ACHN (cell line): ENCODE measurements at places on chromosomes 6 and 20.

DNA sequence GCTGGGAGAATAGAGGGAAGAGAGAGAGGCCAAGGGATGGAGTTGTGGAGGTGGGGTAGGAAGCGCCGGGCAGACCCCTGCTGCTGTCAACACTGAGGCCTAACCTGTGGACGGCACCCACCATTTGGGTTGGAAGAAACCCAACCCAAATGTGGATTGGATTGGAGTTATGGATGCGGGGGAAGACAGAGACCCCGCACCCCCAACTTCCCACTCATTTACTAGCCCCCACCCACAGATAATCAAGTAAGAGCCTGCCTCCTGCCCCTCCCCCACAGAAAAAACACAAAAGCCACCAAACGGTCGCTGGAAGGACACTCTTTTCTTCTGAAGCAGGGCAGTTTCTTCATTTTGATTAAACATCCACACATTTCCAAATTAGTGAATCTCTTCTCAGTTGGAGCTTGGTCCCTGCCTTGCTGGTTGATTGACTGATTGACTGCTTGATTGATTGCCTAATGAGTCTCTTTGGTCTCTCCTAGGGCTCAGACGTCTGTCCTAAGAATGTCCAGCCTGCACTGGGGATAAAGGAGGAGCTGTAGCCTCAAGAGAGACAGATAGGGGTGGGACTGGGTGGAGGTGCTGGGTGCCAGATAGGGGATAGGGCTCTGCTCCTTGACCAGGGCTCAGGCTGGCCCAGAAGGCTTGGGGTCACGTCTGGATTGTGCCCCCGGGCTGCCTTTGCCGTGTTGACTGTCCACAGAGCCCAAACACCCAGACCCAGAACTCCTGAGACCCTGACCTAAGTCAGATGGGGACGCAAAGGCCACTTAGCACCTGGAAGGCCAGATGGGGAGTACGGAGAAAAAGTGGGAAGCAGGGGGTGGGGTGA, 74.9 kb upstream of the FOXP4 start:
- DNase-seq, result no peak

- DNase-seq, result no peak
Observed at GRCh38 chr6:104396077-104396476, 463.6 kb downstream of the HACE1 start.

DNA sequence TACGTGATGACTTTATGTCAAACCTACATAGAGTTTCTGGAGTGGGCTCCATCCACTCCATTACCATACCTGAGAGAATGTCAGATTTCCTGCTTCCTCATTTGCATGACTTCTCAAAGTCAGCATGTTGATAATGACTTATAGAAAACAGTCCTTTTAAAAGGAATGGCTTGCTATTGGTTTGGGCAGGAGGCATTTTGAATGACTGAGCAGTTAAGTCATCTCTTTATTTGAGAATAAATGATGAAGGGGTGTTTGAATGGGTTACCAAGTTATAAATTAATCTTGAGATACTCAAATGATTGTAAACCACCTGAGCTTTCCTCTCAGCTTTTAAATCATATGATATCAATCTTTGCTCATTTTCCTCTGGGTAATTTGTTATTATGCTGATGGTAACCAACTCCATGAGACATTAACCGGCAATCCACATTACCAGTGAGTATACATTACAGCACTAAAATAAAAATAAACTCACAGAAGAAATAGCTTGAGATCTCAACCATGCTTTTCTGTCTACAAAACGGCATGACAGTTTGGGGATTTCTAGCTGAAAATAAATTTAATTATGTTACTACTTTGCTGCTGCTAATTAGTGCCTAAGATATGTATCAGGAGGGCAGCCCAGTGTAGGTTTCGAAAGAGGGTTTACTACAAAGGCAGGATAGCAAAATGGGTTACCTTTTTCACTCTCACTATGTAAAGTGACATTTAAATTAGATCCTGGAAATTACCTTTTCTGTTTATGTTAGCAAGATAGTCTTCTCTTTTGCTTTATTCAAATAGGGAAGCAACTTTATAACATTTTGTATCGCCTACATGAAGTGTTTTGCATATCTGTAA, 78.8 kb downstream of the RPS12 start:
- DNase-seq, result no peak

GRCh38 chr6:148383658-148384368, 41.2 kb downstream of the SASH1 start:
- no peak for DNase-seq

DNA sequence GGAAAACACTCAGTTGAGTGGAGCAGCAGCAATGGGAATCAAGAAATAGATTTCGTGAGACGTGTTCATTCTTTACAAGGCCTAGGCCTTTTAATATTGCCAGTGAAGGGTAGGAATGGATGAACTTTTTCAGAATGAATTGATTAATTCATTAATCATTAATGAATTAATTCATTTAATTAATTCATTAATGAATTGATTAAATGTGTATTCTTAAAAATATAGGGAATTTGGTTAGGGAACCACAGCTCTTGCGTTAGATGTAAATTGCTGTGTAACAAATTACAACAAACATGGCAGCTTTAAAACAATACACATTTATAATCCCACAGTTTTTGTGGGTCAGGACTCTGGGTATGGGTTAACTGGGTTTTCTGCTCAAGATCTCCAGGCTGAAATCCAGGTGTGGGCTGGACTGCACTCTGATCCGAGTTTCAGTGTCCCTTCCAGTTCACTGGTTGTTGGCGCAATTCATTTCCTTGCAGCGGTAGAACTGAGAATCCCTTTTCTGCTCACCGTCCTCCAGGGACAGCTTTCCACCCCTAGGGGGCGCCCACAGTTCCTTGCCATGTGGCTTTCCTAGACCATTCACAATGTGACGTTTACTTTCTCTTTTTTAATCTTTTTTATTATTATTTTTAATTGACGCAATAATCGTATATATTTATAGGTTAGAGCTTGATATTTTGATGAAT, 32.8 kb upstream of the BCAS1 start:
- DNase-seq, result peak; percentile 72

DNA sequence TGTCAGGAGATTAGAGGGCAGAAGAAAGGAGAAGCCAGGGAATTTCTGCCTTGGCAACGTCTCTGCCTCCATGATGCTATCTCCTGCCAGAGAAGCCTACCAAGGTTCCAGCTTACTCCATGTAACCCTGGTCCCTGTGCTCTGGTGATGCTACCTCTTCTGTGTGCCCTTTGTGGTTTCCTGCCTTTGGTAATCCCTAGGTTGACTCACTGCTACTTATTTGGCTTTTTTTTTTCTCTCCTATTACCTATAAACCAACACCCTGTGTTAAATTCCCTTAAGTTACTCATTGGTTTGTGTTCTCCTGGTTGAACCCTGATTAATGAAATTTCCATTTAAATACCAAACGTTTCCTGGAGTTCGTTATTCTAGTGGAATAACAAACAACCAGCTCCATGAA, 527.8 kb upstream of the FLRT3 start:
- no peak for DNase-seq

- DNase-seq, result no peak
Observed at GRCh38 chr6:19035461-19036195, 648.5 kb downstream of the RNF144B start.

DNA sequence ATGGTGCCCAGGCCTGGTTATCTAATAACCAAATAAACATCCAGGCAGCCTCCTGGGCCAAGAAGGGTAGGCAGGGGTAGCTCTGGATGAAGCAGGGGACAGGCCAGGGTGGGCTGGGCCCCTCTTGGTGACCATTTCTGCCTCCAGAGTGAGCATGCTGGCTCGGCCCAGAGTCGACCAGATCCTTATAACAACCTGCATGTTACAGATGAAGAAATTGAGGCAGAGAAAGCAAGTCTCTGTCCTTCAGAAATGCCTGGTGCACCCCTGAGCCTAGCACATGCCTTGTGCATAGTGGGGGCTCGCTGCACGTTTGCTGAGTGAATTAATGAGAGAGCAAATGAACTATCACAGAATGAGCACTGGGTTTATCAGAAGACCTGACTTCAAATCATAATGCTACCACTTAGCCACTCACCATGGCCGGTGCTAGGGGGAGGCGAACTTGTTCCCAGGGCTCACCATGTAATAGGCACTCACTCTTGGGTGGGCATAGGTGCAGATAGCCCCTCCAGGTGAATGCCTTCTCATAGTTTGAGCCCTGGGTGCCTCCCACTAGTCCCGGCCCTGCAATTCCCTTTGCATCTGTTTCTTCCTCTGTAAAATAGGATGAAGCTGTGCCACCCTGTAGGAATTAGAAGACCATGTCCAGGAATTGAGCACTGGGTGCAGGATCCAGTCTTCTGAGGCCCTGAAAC, 3.8 kb upstream of the APCDD1L start:
- DNase-seq, result no peak

DNA sequence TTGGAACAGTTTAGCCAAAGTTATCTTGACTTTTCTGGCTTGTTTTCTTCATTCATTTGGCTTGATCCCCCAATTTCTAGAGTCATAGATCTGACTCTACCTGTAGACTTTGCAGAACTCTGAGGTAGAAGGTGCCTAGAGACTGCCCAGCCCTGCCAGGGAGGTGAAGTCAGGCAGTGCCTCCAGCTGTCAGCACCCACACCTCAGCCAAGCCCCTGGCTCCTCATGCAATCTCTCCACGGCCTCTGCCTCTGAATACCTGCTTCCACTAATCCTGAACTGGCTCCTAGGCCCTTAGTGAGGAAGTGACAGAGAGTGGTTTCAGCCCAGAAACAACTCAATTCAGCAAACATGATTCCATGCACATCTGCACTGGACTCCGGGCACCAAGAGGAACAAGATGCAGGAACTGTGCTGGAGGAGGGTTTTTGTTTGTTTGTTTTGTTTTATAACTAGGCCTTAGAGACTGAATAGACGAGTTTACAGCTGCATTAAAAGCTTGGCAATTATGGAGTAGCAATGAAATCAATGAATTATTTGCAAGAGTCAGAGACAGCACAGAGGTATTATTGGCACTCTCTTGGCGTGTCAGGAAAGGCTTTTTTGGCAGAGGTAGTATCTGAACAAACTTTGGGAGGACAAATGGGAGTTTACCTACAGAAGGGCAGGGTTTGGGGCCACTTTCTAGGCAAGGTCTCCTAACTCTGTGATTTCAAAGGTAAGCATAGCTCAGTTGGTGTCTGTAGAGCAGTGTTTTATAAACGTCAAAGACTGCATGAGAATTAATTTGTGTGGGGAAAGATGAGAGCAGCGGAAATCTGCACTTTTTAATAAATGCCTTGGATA, 25.2 kb downstream of the TGM3 start:
- no peak for DNase-seq

- peak; percentile 45 for DNase-seq
Observed at GRCh38 chr6:797479-798077, 104.6 kb upstream of the EXOC2 start.

DNA sequence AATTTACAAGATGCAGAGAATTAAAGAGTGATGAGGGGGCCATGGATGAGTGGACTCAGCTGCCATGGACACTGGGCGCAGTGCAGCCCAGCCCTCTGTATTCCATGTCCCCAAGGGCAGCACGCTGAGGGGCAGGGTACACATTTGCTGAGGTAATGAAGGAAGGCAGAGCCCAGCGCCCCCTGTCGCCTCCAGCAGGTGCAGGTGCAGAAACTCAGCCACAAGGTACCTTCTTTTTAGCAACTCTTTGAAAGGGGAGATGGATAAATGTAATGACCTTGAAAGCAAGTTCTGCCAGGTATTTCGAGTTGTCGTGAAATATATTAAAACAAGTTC, 7.1 kb downstream of the CD93 start:
- DNase-seq, result no peak

DNA sequence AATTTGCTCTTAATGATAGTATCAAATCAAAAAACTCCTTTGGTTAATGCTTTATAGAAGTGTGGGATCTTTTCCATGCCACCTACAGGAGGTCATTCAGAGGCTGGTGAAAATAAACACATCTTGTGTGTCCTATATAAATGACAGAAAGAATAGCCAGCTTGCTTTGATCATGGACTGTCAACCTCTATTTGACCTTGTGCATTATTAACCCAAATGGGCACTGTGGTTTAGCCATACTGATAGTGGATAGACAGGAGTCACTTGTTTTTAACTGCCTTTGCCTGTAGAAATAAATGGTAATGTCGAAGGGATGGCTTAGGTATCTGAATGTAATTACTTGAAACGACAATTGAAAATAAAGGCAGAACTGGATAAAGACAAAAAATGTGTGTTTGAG, 123.8 kb downstream of the CDKAL1 start:
- DNase-seq, result no peak

DNA sequence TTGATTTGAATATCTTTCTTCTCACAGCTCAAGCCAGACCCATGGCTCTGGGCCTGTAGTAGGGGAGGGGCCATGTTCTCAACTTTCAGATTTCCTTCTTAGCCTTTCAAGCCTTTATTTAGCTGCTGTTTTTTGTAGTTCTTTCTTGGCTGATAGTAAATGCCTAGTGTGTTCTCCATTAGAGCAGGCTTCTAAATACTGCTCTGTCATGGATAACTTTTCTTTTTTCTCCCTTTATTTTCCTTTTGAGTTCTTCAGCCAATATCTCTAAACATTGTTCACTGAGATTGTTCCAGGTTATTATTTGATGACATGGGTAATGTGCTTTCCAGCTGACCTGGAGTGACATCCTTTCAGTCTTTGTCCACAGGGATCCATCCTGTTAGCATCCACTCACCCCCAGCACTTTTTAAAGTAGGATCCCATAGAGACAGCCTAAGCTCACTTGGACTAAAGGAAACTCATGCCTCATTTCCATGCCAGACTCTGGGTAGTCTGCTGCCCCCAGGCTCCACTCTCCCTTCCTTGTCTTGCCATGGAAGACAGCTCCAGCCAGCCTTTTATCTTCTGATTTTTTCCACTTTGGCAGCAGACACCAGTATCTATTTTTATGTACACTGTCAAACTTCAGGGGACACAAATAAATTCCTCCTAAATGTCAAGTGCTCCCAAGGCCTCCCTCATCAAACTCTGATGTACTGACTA, 645.6 kb downstream of the RNF144B start:
- DNase-seq, result no peak

GRCh38 chr20:25280574-25281535, 33.0 kb downstream of the PYGB start:
- no peak for DNase-seq

DNA sequence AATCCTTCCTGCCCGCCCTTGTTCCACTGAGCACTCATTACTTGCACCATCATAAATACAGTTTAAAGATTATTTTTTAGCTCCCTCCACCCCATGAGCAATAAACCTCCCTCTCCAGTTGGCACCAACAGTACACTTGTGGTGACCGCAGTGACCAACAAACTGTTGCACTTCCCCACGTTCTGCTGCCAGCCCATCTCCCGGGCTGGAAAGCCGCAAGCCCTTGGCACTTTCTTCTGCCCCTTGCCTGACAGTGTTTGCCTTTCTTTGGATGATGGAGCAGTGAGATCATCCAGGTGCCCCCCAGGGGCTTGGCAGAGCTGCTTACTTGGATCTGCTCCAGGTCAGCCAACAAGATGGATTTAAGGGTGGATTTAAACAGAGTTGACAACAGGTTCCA, 21.6 kb downstream of the KCNB1 start:
- DNase-seq, result peak; percentile 91

- DNase-seq, result no peak
Observed at GRCh38 chr6:86154852-86155251, 512.2 kb upstream of the SYNCRIP start.

GRCh38 chr6:21842875-21843645, 249.5 kb downstream of the SOX4 start:
- DNase-seq, result no peak

DNA sequence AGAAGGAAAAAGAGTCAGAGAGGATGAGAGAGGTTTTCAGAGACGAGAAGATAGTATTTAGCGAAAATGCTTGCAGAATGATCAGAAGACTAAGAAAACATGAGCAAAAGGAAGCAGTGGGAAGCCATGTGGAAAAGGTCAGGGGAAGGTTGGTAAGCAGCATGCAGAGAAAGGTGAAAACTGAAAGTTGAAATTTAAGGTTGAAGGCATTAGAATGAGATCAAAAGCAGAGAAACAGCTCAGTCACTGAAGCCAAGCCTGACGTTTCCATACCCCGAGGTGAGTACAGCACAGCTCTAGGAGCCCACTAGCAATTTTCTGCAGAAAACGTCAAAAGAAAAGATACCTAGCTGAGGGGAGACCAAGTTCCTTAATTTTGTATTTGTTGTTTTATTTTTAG, 19.1 kb upstream of the TFB1M start:
- DNase-seq, result no peak
